IMR-90 (cell line): ENCODE measurements at places on chromosomes 7 and 10.

GRCh38 chr10:120508393-120508792 lies 51.4 kb downstream of the PLPP4 start:
- H3K36me3 ChIP-seq: no peaks in the 10 kb centered on the region
- H3K4me1 ChIP-seq: no peaks in the 10 kb centered on the region
- DNase-seq: no peak

GRCh38 chr10:100816671-100817070 lies 71.3 kb downstream of the PAX2 start:
- H3K27me3 ChIP-seq: peaks cover 57% of the 10 kb centered on the region
- no peaks in the 10 kb centered on the region for H3K36me3 ChIP-seq
- no peak overlapping the region for H3K4me3 ChIP-seq

DNA sequence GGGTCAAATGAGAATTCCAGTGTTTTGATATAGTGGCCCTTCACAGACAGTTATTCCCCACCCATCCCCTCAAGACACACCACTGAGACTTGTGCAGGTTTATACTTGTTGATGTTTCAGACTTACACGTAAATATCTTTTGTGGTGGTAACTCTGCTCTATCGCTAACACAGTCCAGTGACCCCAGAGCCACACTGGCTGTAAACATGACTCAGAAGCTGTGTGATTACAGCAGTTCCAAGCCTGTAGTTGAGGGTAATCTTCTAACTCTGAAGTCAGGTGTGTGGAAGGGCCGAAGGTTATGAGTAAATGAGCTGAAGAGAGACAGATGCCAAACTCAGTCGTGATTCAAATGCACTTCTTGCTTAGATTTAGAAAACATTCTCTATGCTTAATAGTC lies 19.4 kb downstream of the NOBOX start:
- H3K4me3 ChIP-seq: no peak overlapping the region
- no peaks in the 10 kb centered on the region for H3K4me1 ChIP-seq
- no peaks in the 10 kb centered on the region for H3K36me3 ChIP-seq

- no peak overlapping the region for H3K4me3 ChIP-seq
- DNase-seq: no peak
- peaks cover 29% of the 10 kb centered on the region; the same call in 1 of the 2 replicates for H3K27me3 ChIP-seq
- no peaks in the 10 kb centered on the region for H3K4me1 ChIP-seq
- H3K27ac ChIP-seq: no peak overlapping the region
- H3K36me3 ChIP-seq: no peaks in the 10 kb centered on the region
Measured at GRCh38 chr7:45176091-45176490, 18.5 kb downstream of the RAMP3 start.

GRCh38 chr10:98097616-98098015 lies 36.8 kb upstream of the R3HCC1L start:
- H3K27me3 ChIP-seq: peaks cover 2% of the 10 kb centered on the region; the same call in 1 of the 2 replicates
- no peaks in the 10 kb centered on the region for H3K4me1 ChIP-seq
- DNase-seq: no peak
- no peaks in the 10 kb centered on the region for H3K36me3 ChIP-seq
- no peak overlapping the region for H3K27ac ChIP-seq
